NCI-H345 (cell line): ENCODE measurements at places on chromosomes 5 and 9.

GRCh38 chr9:104868303-104868686 is 59.7 kb downstream of the ABCA1 start:
- no peak for DNase-seq

DNA sequence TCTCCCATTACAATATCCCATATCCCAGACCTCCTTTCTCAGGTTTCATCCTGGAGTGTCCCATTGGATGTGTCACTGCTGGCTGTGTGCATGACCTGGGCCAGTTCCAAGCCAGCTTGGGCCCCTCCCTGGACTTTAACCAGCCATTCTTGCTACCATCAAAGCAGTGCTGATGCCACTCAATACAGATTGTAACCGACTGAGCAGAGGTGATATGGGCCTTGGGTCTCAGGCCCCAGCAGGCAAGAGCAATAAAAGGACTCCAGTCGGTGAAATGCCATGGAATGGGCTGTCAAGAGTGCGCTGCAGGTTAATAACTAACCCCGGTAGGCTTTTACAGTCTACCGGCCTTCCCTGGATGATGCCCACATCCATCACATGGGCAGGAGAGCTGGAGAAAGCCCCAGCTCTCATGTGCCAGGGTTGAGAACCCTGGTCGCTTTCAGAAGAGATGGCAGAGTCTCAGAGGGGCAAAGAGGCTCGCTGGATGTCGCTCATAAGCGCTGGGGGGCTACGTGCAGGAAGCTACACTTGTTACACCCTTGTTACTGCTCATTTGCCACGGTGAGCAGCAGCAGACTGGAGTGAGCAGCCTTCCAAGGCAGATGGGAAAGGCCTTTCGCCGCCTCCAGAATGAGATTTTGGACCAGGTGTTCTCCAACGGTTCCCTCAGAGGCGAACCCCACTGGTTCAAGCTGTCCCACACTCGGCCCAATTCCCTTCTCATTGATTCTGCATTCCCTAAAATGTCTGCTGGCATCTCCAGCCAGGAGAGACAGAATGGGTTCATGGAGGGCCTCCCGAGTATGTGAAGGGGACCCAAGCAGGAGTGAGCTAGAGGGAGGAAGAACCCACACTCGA is 13.2 kb downstream of the EPB41L4B start:
- DNase-seq, result no peak

DNA sequence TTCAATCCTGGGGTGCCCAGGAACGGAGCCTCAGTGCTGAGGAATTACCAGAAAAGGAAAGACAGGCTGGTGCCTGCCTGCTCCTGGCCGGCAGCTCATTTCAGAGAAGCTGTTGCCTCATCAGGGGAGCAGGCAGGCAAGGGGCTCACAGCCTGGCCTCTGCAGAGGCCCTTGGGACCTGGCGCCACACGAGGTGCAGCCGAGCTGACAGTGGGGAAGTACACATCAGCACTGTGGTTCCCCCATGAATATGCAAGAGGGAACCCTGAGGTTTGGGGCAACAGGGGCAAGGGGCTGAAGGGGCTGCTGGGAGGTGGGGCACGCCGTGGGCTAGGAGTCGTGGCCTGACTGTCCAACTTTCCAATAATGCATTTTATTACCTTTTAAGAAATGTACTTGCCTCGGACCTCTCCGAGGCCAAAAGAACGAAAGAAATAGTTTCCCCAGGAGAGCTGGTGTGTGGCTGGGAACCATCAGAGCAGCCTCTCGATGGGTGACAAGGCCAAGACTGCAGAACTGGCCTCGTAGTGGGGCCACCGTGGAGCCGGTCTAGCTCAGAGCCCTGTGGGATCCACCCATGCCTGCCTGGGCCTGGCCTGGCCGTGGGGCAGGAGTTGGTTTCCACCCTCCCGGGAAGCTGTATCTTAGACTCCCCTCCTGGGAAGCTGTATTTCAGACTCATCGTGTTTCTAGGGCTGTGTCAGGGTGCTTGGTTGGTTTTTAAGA is 198.6 kb downstream of the PAX5 start:
- no peak for DNase-seq

GRCh38 chr5:102048940-102049339 is 247.1 kb downstream of the SLCO4C1 start:
- DNase-seq, result peak; percentile 5

DNA sequence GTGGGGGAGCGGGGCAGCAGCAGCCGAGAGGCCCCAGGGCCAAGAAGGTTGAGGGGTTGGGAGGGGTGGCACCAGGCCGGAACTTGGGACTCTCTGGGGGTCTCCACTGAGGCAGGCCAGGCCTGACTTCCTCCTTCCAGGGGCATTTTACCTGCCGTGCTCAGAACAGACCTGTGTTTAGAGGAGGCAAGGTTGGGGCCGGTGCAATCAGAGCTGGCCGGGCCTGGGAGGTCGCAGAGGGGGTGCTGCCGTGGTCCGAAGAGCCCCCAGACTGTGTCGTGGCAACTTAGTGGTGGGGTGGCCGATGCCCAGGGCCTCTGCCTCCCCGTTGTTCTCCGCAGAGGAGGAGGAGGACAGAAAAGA is 21.8 kb downstream of the GLT6D1 start:
- DNase-seq, result no peak

DNA sequence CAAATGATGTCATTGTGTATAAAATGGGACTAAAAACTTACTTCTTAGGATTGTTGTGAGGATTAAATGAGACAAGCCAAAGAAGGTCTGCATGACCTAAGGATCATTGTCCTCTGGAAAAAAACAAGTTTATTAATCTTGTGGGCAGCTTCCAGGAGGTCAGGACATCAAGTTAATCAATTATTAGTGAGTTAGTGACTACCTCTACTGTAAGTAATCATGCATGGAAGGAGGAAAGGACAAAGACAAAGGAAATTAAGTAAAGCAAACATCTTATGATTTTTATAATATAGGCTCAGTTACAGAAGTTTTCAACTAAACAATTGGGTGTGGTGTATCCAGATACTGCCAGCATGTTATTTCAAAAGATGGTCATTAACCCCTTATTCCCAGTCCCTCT is 129.3 kb upstream of the TUT7 start:
- no peak for DNase-seq

DNA sequence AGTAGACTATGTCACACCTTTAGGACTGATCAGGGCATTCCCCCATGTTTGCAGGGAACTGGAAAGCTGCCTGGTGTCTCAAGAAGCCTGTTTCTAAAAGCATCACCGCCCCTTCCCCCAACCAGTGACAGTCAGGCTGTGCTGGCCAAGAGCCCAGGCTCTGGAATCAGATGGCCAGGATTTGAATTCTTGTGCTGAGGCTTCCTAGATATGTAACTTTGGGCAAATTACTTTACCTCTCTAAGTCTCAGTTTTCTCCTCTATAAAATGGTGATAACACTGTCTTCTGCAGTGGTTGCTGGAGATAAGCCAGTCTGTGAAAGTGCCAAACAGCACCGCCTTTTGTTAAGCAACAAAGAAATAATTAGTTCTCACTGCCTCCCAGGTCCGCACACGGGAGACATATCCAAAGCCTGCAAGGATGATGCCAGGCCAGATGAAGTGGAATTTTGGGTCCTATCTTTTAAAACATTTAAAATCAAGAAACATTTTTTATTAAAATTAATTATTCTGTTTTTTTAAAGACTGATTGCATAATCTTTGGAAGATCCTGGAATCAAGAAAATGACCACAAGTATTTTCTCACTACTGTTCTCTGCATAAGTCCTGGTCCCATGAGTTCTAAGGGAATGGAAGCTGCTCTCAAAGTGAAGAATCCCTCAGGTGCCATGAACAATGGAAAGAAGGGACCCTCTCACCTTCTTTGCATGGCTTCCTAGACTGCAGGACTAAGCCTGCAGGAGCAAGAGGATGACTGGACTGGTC is 13.9 kb downstream of the SLC31A2 start:
- DNase-seq, result no peak

DNA sequence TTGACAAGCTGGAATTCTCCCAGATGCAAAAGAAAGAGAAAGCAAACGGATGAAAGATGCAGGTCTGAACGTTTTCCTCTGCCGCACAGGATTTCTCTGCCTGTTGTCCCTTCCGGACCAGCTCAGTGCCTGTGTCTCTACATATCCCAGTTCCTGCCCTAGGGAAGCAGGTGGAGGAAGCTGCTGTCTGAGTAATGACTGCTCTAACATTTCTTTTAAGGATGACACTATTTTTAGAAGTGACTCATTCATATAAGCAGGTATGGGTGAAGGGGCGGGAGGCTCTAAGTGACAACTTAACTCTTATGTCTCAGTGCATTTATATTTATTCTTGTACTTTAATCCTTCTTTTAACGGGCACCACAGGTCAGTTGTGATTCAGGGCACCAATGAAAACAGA is 128.8 kb downstream of the SLC24A2 start:
- no peak for DNase-seq

DNA sequence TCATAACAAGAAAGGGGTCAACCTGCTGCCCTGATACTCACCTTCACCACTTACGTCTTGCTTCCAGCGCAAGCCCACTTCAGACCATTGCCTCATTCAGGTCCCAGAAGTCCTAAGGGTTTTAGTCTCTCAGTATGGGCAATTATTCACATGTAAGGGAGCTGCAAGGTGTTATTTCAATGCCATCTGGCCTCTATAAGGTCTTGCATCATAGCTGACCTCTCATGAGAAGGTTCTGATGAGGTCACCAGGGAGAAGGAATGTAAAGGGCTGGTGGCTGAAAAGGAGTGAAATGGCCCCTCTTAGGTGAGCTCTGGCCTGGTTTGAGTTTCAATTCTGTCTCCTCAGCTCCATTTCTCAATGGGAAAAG is 1.5 kb upstream of the MARCHF3 start:
- DNase-seq, result no peak

DNA sequence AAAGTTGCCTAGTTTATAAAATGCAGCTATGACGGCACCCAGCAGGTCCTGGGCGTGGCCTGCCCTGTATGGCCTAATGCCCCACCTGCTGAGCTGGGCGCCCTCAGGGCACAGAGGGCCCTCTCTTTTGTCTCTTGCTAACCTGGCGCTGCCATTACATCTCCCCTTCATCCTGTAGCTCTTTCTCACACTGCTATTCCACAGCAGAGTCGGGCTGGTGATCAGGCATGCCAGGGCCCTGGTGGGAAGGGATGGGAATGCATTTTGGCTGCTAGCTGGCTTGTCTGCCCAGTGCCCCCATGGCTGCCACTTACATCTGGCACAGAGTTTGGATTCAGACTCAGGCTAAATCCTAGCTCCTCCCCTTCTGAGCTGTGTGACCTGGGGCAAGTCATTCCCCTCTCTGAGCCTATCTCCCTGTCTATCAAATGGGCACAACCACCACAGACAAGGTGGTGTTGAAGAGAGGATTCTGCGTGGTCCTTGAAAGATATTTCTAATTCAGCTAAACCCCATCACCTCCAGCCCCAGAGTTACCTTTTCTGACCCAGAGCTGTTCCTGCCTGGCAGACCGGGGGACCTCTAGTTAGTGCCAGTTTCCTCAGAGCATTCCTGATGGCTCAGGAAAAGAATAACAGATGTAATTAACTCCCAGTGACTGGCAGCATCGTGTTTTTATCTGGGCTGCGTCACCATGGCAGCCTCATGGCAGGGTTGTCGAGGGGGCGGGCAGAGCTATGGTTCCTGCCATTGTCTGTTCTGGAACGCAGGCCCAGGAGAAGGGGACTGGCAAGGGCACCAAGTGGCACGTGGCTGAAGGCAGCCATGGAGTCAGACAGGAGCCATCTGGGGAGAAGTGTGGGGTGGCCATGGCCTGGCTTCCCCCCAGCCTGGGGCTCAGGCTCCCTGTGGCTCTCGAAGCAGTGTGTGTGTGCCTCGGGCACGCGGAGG is 6.3 kb downstream of the PRR7 start:
- DNase-seq, result no peak

- no peak for DNase-seq
Measured at GRCh38 chr5:179198825-179199224, 138.7 kb downstream of the ZNF354C start.

GRCh38 chr9:89342213-89342612 is 23.9 kb downstream of the SECISBP2 start:
- no peak for DNase-seq

DNA sequence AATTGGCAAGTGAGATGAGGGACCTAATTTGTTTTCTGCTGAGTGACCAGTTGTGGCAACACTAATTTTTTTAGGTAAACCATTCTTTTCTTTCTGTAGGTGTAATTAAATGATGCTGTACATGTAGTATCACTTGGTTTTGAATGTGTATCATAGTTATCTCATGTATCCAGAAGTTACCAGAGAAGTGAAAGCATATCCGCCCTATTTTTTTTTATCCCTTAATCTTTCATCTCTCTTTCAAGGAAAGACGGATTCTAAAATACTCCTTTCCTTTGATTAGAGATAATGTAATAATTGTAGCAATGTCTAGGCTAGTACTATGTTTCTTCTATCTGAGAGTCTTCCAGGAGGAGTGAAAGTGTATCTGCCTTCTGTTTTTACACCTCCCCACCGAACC is 7.1 kb downstream of the KDM3B start:
- no peak for DNase-seq

DNA sequence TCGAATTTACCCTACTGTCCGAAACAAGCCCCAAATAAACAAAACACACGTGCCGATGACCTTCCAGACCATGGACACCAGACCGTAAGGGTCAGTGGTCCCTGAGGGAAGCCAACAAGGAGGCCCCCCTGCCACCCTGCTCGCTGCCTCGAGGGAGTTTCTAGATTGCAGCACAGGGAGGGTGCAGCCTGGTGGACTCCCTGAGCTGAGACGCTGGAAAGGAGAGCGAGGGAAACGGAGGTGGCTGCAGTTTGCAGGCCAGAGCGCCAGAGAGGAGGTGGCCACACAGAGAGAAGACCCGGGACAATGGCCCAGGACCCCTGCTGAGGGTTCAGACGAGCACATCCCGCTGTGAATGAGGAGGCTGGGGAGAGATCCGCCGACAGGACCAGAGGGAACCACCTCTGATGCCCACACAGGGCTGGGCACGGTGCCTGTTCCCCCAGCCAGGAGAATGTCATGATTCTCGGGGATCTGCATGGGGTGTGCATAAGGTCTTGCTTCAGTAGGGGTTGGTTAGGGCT is 48.9 kb downstream of the SLC6A3 start:
- no peak for DNase-seq

GRCh38 chr5:82422751-82423181 is 144.6 kb upstream of the RPS23 start:
- DNase-seq, result no peak

DNA sequence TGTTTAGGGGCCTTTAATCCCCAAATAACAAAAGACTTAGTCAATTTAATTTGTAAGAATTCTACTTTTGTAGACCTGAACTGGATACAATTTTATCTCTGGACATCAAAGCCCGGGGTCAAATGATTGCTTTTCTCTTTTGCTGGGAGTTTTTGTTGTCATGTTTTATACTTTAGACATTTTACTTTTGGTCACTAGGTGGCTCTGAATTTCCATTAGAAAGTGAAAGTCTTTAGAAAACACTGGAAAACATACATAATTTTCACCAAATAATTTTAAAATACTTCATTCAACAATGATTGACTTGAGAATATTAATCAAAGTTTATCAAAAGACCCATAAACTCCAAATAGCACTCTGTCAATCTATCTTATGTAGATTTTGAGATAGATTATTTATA is 2.8 kb upstream of the PCA3 start:
- no peak for DNase-seq

GRCh38 chr5:7754997-7755596 is 95.8 kb downstream of the CFAP90 start:
- no peak for DNase-seq
